ENCODE measurements at places on chromosomes 13 and 19.

DNA sequence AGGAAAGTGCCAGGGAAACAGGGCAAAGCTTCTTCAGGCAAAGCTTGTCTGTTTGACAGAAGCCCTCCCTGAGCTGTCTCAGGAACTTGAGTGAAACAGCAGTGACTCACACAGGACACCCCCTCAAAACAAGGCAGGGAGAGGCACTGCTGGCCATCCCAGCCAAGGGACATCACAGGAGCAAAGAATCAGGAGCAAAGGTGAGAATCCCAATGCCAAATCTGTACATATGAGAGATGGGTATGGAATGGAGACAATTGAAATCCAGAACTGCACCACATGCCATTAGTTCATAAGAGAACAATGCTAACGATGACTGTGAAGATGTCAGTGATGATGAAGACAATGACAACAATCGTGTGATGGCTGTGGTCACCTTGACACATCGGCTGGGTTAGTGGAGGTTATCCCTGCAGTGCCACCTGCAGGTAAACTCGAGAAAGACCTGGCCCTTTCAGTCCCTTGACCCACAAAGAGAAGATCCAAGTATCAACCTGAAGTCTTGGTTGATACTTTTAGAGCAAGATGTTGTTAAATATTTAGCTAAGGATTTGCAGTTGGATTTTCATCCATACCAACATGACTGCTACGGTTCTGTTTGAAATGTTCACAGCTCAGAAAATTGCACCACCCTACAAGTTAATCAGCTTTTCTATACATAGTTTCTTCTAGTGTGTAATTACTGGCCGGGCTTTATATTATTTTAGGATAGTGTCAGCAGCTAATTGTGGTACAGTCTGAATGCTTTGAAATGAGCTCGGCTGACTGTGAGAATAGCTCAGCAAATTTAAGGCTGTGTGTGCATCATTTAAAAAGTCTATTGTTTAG is 42.0 kb upstream of the IPO5 start:
- no peak for DNase-seq

- DNase-seq = no peak
These were observed 17.0 kb downstream of the OPA3 start for GRCh38 chr19:45567609-45568008.

DNA sequence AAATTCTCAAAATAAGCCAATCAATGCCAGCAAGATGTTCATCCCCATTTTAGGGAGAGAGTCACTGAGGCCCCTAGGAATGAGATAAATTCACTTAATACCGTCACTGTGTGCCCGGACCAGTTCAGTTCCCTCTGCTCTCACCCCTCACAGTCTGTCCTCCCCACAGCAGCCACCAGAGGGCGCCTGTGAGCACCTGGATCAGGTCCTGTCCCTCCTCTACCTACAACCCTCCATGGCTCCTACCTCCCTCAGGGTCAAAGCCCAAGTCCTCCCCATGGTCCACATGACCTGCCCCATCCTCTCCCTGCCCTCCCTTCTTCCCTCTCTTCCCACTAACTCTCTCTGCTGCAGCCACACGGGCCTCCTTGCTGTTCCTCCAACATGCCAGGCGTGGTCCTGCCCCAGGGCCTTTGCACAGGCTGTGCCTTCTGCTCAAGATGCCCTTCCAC is 42.0 kb upstream of the NFIC start:
- DNase-seq = peak; percentile 73

DNA sequence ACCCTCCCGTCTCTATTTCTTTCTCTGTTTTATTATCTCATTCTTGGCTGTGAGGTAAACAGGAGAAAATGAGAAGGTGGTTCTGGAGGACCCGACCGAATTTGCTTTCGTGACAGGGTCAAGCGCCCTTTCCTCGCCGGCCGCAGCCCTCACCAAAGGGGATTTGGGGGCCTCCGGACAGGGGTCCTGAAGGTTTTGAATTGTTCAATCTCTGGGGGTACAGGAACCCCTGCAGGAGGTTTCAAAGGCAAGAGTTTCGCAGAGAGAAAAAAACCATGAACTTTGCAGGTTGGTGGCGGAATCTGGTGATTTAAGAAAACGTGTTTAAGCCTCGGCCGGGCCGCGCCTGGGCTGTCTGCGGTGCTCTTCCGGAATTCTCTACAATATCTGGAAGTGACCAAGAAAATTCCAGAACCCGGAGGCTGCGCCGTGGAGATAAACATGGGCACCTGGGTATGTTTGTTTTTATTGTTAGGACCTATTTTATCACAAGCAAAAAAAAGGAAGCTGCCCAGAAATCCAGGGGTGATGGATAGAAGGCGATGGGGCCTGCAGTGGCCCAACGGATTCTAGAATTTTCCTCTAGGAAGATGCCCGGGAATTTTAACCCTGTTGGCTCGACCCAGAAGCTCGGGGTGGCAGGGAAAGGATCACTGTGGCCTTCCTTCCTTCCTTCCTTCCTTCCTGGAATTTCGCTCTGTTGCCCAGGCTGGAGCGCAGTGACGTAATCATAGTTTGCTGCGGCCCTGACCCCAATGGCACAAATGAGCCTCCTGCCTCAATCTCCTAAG is 14.2 kb upstream of the PTBP1 start:
- DNase-seq = no peak

GRCh38 chr13:59133903-59134302 is 1029.8 kb downstream of the DIAPH3 start:
- no peak for DNase-seq

- no peak for DNase-seq
These were observed 10.4 kb downstream of the KL start for GRCh38 chr13:33026489-33027152.

GRCh38 chr19:48043675-48044258 is at the start of gene CABP5:
Gene CABP5 (minus strand): TSS chr19:48044079. CDS start chr19:48043922, 157 bp downstream.
- DNase-seq = no peak

All from CD4-positive, alpha-beta T cell treated with Interleukin-17A for 1 hour (primary cell).